ENCODE measurements at places on chromosomes 12 and 14.

DNA sequence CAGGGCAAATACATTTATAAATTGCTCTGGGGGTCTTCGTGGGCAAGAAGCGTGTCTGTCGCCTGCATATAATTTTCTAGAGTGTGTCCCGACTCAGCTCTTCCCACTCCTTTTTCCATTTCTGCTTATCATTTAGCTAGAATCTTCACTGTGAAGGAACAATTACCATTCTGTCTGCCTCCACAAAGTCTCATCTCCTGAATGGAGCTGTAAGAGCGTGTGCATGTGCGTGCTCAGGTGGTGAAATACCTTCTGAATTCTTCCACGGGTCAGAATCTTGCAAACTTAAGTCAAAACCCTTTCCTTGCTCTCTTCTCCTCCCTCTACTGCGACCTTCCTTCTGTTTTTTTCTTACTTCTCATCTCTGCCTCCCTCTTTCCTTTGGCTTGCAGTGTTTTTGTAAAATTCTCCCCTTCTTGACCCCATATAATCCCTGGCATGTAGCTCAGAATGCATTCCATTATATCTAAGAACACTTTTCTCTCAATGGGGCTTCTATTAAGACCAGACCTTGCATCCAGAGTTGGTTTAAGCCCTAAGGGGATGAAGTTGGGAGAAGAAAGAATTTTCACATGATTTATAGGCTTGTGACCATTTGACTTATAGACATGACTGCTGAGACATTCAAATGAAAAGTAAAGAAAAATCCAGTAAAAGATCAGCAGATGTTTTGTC lies 25.0 kb upstream of the GSG1 start:
- no peak for DNase-seq

DNA sequence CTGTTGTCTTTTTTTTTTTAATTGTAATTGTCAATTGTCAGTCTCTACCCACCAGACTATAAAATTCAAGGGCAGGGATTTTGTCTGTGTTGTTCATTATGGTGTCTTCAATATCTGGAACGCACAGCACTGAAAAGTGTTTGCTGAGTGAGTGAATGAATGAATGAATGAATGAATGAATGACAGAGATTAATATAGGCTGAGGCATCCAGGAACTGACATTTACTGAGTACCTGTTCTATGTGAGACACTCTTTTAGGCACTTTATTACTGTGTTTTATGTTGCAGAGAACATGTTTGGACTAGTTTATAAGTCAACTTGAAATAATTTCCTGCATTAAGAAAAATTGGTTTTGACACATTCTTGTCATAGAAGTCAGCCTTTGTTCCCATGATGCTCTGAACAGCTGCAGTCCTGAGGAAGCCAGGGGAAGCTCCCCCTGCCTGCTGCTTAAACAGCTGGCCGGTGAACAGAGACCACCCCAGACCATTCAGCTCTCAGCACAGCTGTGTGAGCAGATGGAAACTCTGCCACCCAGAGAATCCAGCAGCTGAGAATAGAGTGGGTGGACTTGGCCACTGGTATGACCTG lies 160.7 kb upstream of the CCND2 start:
- no peak for DNase-seq

- no peak for DNase-seq
Measured at GRCh38 chr14:91412939-91413338, 4.7 kb downstream of the CCDC88C start.

DNA sequence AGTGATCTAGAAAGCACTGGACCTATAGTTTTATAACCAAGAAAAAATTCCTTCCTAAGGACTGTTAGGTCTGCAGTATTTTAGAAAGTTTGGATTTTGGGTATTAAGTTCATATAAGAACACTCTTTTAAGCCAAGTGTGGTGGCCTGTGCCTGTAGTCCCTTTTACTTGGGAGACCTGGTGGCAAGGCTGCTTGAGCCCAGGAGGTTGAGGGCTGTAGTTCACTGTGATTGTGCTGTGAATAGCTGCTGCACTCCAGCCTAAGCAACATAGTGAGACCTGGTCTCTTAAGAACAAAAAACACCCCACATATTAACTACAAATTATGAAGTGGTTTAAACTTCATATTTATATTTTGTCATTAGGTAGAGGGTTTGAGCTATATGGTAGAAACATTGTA lies 9.7 kb downstream of the DNM1L start:
- no peak for DNase-seq

- DNase-seq = no peak
Measured at GRCh38 chr12:6724409-6724797, 557 bp downstream of the COPS7A start.

DNA sequence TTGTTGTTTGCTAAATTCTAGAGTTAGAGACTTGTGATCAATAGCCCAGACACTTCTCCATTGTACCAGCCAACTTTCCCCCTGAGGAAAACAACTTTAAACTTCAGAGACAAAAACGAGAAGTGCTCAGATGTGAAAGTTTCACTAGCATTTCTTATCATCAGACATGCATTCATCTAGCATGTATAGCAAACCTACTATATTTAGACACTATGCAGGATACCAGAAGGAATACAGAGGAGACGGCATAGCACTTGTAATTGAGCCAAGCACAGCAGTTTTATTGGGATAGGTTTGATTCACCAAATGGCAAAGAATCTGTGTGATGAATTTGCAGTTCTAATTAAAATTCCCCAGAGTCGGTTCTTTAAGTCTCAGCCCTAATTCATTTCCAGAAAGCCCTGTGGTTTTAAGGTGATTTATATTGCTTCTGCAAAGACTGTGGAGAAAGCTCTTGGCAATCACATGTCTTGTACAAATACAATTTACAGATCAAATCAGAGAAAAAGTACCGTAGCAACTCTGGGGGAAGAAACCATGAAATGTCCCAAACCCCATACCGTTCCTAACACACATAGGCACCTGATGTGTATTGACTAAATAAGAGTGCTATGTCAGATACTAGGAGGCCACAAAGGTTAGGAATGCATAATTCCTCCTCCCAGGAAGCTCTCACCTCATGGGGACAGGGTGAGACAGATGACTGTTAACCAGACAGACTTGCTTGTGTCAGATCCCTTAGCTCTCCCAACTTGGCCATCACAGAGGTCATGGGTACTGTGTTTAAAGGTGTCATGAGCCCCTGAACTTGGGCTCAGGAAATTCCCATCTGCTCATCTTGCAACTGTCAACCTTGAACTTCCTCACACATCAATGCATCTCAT lies 69.6 kb upstream of the KRAS start:
- no peak for DNase-seq

DNA sequence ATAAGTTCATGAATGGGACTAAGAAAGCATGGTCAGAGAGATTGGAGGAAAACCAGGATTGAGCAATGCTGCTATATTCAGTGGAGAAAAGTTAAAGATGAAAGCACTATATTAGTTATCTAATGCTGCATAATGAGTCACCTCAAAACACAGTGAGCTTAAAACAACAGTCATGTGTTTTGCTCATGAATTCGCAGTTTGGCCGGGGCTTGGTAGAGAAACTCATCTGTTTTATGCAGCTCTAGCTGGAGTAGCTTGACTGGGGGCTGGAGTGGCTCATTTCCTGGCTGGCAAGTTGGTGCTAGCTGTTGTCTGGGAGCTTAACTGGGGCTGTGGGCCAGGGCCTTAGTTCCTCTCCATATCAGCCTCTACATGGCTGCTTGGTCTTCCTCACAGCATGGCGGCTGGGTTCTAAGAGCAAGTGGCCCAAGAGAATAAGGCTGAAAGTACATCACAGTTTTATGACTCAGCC lies 90.1 kb downstream of the ADCK1 start:
- DNase-seq = peak; percentile 50

GRCh38 chr14:56751471-56751870 lies 58.8 kb downstream of the OTX2 start:
- no peak for DNase-seq

GRCh38 chr14:85421186-85421877 lies 108.6 kb upstream of the FLRT2 start:
- DNase-seq = no peak

- DNase-seq = no peak
Measured at GRCh38 chr12:20549108-20549719, 145.9 kb upstream of the SLCO1C1 start.

DNA sequence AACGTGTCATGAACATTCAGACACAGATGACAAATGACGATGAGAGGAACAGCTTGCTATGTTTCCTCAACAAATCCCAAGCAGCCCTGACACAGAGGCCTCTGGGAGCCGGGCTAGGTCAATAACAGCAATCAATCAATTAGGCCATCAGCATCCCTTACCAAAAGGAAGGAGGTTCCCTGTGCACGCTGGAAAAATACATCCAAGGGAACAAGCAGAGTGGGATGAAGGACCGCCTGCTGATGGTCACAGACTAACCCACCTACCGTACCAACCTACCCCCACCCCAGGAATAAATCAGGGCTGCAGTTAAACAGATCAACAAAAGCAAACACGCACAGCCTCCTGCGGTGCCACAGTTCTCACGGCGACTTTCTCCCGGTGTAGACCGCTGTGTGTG lies 265.1 kb upstream of the SFSWAP start:
- DNase-seq = no peak

- no peak for DNase-seq
Measured at GRCh38 chr14:71359823-71360222, 452.6 kb downstream of the PCNX1 start.

DNA sequence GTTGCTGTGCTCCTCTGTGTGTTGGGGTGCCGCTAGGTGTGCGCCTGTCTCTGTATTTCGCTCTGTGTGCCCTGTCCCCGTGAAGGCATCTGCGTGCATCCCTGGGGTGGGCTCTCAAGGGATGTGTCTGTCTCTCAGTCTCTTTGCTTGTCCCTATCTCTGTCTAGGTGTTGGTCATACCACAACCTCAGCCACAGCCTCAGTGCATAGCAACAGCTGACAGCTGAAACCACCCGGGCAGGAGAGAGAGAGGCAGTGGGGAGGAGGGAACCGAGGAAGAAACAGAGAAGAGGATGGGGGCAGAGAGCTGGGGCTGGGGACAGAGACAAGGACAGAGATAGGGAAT lies 953 bp upstream of the NXPH4 start:
- DNase-seq = no peak

DNA sequence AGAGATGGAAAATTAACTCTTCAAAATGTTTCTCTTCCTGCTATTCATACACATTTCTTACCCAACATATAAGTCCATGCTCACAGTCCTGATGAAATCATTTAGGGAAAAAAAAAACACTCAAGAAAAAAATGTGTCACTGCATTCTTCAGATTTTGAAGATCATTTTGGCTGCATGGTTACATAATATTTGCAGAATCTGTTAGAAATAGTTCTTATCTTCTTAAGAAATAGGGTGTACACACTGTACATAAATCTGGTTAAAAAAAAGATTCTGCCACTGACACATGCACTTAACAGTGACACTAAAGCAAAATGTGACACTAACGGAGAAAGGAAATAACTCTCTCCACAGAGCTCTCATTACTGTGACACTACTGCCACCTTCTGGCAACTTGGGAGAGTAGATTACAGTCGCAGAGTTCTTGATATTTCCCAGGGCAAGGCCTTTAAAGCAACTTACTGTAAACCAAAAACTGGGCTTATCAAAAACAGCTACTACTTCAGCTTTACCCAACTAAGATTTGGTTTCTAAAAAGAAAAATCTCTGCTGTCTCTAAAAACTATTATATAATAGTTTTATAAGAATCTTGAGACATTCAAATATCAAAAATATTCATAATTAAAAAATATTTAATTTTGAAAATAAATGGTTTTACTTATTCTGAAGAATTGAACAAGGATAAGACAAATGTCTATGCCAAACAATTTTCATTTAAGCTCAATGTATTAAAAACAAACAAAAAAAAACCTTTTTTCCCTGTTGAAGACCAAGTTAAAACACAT lies 65.0 kb downstream of the SETD3 start:
- no peak for DNase-seq

GRCh38 chr12:98970950-98971349 lies 325.9 kb downstream of the APAF1 start:
- no peak for DNase-seq

DNA sequence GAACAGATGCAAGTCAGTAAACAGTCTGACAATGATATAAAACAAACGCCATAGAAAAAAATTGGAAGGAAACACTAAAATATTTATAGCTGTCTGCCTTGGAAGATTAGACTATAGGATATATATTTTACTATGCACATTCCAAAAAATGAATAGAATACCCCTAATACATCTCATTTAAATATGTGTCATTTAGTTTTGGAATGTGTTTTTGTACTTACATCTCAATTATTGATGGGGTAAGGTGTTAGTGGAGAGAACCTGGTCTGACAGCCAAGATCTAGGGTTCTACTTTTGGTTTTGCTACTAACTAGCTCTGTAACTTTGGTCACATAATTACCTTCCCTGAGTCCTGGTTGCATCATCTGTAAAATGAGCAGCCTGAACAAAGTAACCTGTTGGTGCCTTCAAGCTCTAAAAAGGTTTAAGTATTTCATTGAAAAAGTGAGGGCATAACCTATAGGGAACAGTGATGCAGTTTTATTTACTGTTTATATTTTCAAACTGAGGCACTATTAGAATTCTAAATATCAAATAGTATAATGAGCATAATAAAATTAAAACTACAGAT lies 28.6 kb upstream of the SLC6A13 start:
- DNase-seq = no peak

- DNase-seq = no peak
Measured at GRCh38 chr14:68473794-68474193, 319.1 kb downstream of the ZFP36L1 start.

DNA sequence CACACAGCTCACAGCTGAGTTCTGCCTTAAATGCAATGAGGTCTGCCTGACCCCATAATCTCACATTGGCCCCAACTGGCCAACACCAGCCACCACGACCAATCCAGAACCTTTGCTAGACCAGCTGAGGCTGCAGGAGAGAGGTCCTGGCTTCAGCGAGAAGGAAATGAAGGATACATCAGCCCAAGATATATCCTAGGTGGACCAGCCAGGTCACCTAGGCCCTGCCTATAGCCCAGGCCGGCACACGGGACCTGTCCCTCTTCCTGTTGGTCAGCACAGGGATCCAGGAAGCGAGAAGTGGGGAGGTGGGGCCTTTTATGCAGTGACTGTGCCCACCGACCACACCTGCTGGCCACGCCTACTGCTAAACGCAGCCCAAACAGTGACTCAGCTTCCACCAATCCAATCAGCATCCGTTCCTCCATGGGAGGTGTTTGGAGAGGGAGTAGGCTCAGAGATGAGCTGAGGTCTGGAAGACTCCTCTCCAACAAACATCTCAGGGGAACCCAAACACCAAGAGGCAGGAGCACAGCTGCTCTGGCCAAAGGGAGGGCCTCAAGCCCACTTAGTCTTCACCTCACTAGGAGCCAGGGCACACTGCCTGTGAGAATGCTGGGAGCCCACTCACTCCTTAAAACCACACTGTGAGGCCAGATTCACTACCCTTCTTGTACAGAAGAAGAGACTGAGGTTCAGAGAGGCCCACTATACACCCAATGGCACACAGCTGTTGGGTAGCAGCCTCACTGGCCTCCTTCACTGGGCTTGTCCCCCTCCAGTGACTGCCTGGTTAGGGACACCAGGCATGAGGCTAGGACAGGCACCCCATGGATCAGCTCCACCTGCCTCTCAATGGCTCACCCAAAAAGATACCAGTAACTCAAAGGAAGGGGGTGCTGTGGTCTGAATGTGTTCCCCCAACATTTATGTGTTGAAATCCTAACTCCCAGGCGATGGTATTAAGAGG lies 51.3 kb upstream of the PPP2R5C start:
- no peak for DNase-seq
